Stimulated activated CD8-positive, alpha-beta memory T cell treated with anti-CD3 and anti-CD28 coated beads, Interleukin-15, amount 100 ng/mL, for 1 hour (primary cell): ENCODE measurements at places on chromosomes 7 and 10.

GRCh38 chr7:108225531-108226181, 95.5 kb upstream of the LAMB4 start:
- no peak for DNase-seq

DNA sequence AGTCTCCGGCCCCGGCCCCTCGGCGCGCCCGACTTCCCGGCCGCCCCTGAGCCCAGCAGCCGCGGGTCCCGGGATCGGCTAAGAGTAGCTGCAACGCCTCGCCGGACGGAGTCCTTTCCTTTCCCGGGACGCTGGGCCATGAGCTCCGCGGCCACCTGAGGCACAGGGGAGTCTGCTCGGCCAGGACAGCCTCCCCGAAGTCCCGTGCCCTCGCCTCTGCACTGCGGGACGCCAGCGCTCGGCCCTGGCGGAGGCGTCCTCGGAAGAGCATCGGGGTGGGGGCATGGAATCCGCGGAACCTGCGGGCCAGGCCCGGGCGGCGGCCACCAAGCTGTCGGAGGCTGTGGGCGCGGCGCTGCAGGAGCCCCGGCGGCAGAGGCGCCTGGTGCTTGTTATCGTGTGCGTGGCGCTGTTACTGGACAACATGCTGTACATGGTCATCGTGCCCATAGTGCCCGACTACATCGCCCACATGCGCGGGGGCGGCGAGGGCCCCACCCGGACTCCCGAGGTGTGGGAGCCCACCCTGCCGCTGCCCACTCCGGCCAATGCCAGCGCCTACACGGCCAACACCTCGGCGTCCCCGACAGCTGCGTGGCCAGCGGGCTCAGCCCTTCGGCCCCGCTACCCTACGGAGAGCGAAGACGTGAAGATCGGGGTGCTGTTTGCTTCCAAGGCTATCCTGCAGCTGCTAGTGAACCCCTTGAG, 502 bp downstream of the SLC18A3 start:
- no peak for DNase-seq

DNA sequence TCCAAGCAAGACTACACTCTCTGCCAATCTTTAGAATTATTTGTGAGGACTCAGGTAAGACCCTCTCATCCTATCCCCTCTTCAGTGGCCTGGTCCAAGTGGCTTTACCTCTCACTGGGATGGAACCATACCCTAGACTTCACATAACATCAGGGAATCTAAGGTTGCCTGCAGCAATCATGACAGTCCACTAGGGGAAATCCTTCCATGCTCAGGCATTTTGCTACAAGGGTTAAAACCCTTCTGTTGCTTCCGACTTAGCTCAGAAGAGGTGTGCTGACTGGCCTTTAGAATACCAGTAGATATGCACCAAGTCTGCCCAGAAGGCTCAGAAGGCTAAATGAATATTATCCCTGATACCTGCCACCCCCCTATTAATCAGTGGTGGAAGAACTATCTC, 24.9 kb upstream of the NPS start:
- DNase-seq = no peak

DNA sequence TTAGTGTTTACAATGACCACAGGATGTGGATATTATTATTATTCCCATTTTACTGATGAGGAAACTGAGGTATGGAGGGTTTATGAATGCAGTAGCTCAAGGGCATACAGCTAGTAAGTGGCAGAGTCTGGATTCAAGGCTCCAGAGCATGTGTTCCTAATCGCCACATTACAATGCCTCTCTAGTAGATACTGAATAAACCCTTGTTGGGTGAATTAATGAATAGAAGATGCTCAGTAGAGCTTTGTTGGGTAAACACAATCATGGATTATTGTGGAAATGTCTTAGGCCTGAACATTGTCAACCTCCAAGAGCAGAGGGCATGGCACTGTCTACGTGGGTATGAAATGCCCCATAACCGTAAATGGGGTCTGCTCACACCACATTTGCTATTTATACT, 545.3 kb downstream of the LRMDA start:
- no peak for DNase-seq

- DNase-seq = no peak
Measured at GRCh38 chr7:155683098-155683497, 38.6 kb downstream of the RBM33 start.

GRCh38 chr7:140928491-140929309, 4.0 kb upstream of the BRAF start:
- DNase-seq = no peak

GRCh38 chr7:25933921-25934320, 218.1 kb upstream of the NFE2L3 start:
- no peak for DNase-seq

GRCh38 chr10:110562348-110562747, 5.1 kb upstream of the SMC3 start:
- no peak for DNase-seq

- DNase-seq = no peak
Measured at GRCh38 chr10:93992400-93993030, 1.2 kb upstream of the PLCE1 start.

DNA sequence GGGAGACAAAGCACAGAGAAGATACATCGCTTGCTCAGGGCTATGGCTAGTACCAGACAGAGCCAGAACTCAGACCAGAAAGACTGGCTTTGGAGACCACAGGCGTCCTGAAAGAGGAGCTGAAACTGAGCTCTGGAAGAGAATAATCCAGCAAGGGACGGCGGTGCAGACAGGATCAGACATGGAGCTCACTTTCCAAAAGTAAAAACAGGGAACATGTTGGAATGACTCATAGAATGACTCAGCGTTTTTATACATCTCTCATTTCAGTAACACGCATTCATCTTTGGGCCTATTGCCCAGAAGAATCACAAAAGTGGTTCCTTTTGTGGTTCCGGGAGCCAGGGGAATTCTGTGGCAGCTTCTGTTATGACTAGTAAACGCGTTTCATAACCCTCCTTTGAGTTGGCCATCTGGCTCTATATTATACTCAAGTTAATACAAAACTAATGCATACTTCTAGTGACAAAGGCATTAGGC, 37.2 kb downstream of the PLEKHS1 start:
- no peak for DNase-seq

DNA sequence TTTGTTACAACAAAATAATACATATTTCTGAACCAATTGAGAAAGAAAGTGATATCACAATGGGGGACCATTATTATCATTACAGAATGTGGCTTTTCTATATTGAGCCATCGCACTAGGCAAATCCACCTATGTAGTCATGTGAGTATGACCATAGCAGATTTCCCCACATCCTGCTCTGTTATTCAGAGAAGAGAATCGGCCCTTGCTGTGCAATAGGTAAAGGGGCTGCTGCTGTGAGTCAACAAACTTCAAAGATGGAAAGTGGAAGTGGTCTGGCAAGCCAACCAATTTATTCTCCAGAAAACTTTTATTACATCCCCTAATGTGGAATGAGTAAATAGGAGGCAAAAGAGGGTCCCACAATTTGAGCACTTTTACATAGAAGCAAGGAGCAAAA, 573.4 kb downstream of the ETV1 start:
- no peak for DNase-seq

- no peak for DNase-seq
Measured at GRCh38 chr7:116963234-116963633, 9.9 kb downstream of the ST7 start.

DNA sequence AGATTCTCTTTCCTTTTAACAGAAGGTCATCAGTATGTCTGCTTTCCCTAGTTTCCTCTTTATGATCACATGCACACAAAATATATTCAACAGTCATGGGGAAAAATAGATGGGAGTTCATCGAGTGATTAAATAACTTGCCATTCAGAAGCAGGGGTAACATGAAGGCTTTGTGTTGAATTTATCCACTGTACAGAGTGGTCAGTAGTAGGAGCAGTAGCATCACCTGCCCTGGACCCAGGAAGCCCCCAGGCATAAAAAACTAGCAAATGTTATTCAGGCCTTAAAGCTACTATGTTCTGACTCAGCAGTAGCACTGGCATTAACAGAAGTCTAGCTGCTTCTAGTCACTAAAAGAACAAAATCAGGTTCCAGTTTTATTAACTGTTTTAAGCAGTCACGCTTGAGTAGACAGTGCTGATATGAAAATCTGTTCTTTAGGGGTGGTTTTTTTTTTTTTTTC, 31.4 kb upstream of the FAM133B start:
- no peak for DNase-seq

GRCh38 chr7:92767437-92767836, 68.9 kb downstream of the CDK6 start:
- no peak for DNase-seq

DNA sequence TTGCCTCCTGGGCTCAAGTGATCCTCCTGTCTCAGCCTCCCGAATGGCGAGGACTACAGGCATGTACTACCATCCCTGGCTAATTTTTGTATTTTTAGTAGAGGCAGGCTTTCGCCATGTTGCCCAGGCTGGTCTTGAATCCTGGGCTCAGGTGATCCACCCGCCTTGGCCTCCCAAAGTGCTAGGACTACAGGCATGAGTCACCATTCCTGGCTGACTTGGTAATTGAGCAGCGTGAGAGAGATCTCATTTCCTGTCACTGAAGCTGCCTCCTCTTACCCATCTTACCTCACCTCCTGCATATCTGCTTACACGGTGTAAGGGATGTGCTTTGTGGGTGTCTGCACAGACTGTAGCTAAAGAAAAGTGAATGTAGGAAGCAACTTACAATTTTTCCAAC, 9.7 kb downstream of the IFIT3 start:
- DNase-seq = no peak

GRCh38 chr10:15122477-15123030, 25.4 kb downstream of the RPP38 start:
- no peak for DNase-seq

DNA sequence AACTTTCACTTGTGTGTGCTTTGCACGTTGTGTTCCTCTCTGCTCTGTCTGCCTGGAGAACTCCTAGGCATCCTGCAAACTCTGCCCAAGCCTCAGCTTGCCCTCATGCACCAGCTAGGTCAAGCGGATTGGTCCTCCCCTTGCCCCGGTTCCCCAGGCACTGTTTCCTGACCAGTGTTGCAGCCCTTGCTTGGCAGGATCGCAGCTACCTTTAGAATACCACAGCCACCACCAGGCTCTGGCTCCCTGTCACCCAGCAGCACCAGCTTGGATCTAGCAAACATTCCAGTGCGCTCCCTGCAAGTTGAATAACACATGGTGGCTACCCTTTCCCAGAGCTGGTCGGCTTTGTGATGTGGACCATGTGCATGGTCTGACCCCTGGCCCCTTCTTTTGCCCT, 19.0 kb downstream of the ZMIZ1 start:
- no peak for DNase-seq

DNA sequence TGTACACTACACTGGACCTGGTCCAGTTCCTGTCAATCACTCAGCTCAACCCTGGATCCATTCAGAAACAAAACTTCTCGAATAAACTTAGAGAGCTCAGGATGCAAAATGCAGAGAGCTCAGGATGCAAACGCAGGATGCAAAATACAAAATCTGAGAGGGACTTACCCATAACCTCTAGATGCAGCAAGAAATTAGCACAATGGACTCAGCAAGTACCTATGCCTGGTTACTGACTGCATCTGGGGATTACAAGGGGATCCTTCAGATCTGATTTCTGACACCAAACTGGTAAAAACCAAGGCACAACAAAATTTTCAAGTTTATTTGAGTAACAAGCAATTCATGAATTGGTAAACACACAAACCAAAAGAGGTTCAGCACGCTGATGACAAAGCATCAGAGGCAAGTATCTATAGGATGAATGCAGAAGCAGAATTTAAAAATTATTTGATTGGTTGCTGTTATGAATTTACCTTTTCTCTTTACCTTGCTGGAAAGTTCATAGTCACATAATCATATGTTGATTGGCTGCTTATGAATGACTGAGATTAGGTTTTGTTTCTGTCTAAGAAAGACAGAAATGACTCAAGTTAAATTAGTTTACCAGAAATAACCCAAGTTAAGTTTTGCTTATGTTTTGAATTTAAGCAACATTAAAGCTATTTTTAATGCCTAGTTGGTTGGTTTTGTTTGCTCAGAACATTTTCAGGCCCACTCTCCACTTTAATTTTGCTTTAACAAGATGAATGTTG, 11.4 kb downstream of the GIMAP6 start:
- DNase-seq = no peak

- DNase-seq = no peak
Measured at GRCh38 chr10:132978542-132978941, 36.2 kb upstream of the CFAP46 start.

DNA sequence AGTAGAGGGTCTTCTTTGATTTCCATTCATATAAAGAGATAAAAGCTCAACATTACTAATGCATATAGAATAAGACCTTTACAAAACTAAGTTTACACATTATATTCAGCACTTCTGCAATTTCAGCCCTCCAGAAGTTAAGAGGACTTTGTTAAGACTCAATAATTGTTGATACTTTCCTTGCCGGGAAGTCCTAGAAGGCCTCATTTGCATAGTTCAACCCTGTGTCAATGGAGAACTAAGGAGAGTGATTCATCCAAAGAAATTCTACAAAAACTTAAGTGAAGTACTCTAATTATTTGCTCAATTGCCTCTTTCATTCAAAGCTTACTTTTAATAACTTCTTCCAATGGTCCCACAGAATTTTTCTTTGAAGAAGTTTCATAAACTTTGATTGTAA, 1060.3 kb upstream of the CELF2 start:
- DNase-seq = no peak

- no peak for DNase-seq
Measured at GRCh38 chr7:4690953-4691856, 9.1 kb downstream of the FOXK1 start.

- no peak for DNase-seq
Measured at GRCh38 chr10:94963901-94964300, 25.4 kb downstream of the CYP2C9 start.
